CD4-positive, alpha-beta T cell (primary cell): ENCODE measurements at places on chromosomes 3 and 15.
A peak's percentile ranks its signal among the peaks of the same experiment; 100 is the strongest.

DNA sequence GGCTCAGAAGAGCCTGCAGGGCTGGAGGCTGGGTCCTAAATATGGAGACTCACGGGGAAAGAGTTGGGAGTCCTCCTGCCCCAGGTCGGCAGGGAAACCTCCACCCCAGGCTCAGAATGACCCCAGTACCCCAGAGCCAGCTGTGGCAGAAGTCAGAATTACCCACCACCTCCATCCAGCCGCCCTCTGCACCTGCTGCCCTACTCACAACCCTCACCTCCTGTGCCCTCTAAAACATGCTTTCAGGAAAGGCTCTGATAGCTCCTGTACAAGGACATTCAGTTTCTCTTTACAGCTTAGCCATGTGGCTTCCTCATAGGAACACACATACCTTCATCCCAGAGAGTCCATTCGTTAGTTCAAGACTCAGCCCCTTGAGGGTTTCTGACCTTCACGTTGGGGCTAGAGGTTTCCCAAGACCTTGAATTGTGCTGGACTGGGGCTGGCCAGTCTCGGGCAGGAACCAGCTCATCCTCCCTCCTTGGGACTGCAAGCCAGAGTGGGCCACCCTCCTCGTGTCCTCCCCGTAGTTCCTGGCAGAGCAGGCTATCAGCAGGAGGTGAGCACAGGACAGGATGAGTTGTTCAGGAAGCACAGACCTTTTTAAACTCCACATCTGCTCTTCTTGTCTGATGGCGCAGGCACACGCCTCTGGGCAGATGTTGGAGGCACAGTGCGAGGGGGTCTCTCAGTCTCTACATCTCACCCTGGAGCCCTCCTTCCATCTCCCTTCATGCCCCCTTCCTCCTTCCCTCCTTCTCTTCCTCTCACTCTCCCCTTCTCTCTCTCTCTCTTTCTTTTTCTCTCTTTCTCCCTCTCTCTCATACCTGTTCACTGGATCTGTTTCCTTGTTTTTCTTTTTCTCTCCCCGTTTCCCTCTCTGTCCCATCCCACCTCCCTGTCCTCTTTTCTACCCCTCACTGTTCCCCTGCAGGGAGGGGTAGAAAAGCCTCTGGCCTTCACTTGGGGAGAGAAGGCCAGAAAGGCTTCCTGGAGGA is 55.9 kb upstream of the NR2C2 start:
- no peak for DNase-seq

- no peak for DNase-seq
Measured at GRCh38 chr3:182527745-182528144, 265.6 kb upstream of the ATP11B start.

GRCh38 chr3:190000861-190001196 is 119.9 kb downstream of the P3H2 start:
- no peak for DNase-seq

- DNase-seq, result no peak
Measured at GRCh38 chr3:48194446-48195071, 6.3 kb upstream of the CDC25A start.

GRCh38 chr3:111324645-111325044 is 217.4 kb upstream of the CD96 start:
- peak; percentile 27 for DNase-seq

DNA sequence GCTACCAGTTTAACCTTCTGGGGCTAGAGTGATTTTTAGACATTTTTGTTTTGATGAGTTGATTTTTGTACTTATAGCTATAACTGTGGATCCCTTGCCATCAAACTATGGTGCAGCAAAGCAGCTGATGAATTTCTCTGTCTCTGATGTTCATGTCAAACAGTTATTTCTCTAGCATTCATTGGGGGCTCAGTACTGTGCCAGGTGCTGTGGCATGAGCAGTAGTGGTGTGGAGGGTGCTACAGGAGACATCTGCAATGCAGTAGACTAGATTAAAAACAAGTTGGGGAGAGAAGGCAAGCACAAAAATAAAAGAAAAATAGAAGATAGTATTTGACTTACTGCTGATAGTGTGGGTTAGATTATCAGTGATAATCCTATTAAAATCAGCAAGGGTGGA is 95.3 kb downstream of the AKAP13 start:
- no peak for DNase-seq

DNA sequence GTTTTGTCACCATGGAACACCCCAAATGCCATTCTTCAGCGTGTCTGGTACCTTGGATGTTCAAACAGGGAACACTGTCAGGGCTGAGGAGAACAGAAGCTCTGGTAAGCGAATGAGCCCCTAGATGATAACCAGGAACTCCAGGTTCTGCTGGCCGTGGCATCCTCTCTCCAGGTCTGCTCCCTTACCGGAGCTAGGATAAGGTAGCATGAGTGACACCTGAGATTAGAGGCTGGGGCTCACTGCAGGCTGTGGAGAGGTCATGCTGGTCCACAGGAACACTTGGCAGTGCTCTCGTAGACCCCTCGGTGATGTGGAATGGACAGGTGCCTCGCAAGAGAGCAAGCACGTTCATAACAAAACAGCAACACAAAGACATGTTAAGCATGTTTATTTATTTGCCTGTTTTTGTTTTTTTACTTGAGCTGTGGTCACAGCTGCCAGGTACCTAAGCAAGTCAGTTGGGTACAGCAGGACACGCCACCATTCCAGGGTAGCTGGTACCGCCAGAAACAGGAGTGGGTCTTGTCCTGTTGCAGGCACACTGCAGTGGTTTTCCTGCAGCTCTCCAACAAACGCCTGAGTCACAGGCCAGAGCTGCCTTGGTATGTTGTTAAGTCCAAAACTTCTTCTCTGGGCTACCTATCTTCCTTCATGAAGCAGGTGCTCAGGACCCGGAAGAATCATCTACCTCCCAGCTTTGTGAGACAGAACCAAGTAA is 4.6 kb downstream of the RBM15B start:
- DNase-seq, result no peak

- no peak for DNase-seq
Measured at GRCh38 chr15:41031232-41032078, 78.2 kb downstream of the CHAC1 start.

- DNase-seq, result no peak
Measured at GRCh38 chr3:110070161-110070916, 733.0 kb upstream of the DPPA4 start.

DNA sequence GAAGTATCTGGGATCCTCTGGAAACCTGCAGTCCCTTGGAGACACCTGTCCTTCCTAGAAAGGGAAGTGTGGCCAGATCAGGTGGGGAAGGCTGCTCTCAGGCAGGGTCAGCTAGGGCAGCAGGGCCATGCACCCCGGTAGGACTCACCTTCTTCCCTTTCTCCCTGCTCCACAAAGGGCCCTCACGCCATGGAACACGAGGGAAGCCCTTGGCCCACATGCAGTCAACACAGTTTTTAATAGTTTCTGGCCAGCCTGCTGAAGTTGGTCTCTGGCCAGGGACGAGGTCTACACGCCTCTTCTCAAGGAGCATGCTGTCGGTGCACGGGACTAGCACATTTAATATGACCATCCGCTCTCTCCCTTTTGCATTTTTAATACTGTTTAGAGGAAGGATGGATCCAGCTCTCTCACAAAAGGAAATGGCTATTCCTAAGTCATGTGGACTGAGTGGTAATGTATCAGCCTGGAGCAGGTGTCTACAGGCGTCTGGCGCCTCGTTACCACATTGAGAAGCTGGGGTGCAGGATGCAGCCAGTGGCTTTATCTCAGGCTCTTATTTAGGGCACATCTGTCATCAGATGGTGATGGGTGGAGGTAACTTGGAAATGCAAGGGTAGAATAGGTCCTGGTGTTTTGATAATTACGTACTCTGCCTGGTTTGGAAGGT is 153.9 kb downstream of the KLF13 start:
- DNase-seq, result peak; percentile 27

DNA sequence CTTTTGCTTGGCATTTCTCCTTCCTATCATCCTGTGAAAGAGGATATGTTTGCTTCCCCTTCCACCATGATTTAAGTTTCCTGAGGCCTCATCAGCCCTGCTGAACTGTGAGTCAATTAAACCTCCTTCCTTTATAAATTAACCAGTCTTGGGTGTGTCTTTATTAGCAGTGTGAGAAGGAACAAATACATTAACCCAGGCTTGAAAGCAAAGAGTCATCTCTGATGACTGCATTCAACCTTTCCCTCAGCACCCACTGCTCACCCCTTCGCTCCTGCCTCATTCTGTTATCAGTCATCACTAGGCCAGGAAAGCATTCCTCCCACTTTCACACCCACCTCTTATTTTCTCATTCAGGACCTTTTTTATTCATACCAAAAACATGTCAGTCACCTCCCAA is 59.6 kb upstream of the CASR start:
- DNase-seq, result no peak

DNA sequence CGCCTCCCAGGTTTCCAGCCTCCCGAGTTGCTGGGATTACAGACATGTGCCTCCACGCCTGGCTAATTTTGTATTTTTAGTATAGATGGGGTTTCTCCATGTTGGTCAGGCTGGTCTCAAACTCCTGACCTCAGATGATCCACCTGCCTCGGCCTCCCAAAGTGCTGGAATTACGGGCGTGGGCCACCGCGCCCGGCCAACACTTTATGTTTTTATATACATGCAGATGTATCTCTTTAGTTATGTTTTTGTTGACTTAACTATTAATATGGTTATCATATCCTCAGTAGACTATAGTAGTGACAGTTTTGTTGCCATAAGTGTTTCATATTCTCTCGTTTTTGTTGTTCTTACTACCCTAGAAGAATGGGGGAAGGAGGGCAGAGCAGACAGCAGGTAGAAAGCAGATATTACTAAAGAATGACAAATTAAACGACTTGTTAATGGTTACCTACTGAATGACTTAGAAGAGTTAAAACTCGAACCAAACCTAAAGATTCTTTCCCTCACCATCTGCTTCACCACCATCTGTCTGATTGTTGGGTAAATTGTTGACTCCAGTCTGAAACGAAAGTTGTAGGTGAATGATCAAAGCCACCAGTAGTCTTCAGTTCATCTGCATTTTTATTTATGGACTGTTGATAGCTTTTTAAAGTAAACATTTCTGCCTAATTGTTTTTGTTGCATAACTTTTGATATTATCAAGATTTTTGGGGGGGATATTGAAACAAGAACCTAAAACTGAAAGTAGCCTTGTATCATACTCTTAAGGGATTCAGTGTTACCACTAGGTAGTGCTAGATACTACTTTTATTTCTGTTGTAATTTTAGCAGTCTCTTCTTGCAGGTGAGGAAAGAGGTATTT is 89.3 kb downstream of the RASA2 start:
- DNase-seq, result no peak

DNA sequence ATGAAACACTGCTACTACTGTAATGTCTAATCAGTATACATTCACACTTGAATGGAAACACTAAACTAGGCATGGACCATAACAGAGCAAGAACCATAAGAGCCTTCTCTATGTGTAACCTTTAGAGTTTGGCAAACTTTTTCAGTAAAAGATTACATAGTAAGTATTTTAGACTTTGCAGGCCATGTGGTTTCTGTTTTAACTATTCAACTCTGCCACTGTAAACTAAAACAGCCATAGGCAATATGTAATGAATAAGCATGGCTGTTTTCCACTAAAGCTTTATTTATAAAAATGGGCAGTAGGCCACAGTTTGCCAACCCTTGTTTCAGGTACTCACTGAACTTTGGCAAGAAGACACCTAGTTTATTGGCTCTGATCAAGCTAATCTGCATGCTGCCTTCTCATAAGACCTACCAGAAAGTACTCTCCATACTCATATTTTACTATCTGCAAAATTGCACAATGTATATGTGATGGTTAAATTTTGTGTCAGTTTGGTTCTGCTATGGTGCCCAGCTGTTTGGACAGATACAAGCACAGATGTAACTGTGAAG is 46.0 kb downstream of the UACA start:
- no peak for DNase-seq

- no peak for DNase-seq
Measured at GRCh38 chr3:122665881-122666280, 14.8 kb upstream of the PARP14 start.

DNA sequence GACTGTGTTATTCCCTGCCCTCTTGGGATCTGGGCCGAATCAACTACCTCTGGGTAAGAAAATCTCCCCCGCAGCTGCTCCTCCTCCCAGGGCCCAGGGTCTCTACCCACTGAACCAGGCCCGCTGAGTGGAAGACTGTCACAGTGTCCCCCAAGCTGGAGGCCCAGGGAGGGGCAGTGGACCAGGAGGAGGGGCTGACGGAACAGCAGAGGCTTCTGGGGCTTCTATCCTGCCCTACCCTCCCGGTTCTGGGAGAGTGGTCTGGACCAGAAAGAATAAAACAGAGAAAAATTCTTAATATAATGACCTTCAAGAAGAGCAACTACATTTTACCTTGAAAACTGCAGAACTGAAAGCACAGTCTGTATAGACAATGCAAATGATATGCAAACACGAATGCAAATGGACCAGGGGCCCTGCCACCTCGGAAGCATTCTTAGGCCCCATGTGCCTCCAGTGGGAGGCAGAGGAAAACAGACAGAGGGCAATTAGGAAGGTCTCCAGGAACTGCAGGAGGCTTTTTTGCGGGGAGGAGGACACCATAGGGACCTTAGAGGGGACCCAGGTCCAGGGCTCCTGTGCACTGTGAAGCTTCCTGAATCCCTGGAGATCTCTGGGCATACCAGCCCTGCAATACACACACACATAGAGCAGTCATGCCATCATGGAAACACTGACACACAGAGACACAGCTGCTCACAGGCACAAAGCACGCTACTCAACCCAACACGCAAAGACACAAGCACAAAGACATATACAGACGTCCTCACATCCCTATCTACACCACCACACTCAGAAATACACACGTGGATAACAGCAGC is 12.3 kb downstream of the MEGF11 start:
- DNase-seq, result no peak

DNA sequence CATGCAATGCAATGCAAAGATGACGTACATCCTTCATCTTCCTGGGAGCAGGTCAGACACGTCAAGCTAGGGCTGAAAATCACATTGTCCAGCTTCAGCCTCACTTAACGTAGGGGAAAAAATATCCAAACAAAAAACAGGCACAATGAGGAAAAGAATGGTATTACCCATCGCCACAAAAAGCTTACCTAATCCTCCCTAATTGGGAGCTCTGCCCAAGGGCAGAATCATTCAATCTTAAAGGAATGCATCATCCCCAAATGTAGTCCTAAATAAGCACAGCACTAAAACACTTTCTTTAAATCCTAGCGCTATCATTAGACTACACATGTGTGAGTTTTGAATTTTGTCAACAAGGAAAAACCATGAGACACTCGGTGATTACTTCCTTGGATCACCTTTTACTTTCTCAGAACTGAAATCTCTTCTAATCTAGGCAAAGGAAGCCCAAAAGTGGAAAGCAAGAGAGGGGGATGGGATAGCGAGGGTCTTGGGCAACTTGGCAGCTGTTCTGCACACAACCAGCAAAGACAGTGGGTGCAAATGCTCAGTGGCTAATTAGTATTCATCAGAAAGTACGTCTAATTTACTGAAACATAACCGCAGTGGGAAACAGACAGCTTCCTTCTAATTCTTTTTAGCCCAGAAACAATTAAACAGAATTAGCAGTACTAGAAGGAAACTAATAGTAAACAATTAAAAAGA is 87.4 kb downstream of the ADAMTS9 start:
- DNase-seq, result no peak

DNA sequence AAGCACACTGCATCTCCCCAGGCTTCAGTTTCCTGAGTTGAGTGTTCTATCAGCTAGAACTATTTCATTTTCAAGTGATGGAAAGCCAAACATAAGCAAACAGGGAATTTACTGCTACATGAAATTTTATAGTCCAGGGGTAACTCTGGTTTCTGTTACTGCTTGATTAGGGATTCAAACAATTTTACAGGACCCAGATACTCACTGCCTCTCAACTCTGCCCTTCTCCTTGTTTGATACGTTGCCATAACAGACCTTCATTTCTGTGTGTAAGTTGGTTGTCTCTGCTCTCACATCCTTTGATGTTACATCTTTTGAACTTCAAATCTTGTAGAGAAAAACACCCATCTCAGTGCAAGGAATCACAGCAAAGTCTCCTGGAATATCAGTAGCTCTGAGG is 572.7 kb downstream of the UNC13C start:
- no peak for DNase-seq
